ENCODE measurements at places on chromosomes 3 and 15.
A peak's percentile ranks its signal among the peaks of the same experiment; 100 is the strongest.

- peak; percentile 52 for DNase-seq
Measured at GRCh38 chr15:90529371-90530249, at the start of gene CRTC3. Gene CRTC3, plus strand, starts transcription at chr15:90529923. Its CDS starts 149 bp downstream, at chr15:90530072.

GRCh38 chr15:42083916-42084315, 10.4 kb downstream of the PLA2G4D start:
- no peak for DNase-seq

GRCh38 chr3:126553284-126554084, 5.2 kb downstream of the C3orf22 start:
- no peak for DNase-seq

GRCh38 chr15:77416954-77417353, 3.0 kb downstream of the PEAK1 start:
- DNase-seq, result no peak

DNA sequence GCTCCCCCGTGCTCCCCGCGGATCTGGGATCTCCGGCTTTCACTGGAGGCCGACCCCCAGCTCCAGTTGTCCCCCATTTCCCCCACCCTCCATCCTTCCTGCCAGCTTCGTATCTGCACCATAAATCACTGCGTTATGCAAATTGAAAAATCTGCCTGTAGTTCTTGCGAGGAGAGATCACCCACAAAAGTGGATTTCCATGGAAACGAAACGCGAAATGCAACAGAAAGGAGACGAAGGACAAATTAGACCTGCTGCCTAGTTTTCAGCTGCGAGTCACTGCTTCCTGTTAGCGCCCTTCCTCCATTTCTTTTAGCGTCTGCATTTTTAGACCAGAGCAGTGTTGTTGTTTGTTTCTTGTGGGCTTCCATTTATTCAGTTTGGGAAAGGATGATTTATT, 127.1 kb upstream of the ATP10A start:
- DNase-seq, result no peak

DNA sequence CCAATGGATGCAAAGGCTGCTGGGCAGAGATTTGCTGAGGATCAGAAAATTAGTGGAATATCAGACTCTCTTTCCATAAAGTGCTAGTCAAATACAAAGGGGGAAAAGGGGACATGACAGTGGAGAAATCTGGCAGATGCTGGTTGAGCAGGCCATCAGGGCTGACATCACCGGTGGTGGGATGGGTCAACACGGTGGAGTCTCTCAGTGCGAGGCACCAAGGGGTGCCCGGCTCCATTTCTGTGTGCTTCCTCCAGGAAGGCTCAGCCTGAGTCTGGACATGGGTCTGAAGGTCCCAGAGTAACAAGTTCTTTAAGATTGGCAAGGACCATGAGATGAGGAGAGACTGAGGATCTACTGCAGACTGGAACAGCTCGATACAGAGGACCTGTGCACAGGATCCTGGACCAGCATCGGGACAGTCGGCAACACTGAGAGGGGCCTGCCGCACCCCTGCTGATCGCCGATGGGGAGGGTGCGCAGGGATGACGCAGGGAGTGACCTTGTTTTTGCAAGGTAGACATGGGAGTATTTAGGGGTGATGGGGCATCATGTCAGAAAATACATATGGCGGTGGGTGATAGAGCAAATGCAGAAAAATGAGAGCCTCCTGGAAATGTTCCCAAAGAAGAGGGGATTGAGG, 92.7 kb downstream of the SEC22A start:
- DNase-seq, result no peak

DNA sequence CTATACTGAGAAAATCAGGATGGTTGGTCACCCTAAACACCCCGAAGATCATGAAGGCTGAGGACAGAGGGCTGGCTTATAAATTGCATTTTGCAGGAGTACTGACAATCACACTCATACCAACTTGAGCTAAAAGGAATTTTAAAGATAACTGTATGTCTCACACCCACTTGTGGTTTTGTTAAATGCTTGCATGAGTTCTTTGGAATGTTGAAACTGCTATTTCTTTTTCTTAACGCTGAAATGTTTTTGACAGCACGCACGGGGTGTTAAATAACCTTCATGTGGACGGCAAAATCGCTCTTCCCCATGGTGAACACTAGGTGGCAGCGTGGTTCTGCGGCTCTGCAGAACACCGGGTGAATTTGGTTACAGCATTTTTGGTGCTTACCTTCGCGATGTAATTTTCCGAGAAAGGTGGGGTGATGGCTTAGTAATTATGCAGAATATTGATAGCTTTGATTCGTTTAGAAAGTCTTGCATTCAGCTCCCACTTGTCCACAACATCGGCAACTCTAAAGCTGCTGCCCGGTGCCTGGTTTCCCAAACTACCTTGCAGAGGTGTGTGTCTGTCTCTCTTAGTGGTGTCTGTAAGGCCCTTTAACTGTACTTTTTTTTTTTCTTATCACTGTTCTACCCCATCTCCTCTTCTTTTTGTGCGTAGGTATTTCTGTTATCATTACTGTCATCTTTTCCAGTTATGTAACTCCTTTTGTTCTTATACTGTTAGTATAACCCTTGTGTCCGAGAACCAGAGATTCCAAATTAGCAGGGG, 51.7 kb downstream of the ARNT2 start:
- peak; percentile 49 for DNase-seq

DNA sequence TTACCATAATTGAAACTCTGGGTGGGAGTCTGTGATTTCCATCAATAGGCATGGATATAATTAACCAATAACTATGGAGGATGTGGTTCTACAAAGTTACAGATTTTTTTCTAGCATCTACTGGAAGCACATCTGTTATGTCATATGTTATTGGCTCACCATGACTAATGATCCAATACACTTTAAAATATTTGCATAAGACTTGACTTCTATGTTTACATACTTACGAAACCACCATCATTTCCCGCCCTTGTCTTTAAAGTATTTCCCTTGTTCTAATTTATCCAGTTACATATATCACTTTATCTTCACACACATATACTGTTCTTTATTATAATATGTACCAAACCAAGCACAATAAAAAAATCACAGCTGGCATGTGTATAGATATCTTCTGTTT, 380.3 kb upstream of the CBLB start:
- DNase-seq, result no peak

DNA sequence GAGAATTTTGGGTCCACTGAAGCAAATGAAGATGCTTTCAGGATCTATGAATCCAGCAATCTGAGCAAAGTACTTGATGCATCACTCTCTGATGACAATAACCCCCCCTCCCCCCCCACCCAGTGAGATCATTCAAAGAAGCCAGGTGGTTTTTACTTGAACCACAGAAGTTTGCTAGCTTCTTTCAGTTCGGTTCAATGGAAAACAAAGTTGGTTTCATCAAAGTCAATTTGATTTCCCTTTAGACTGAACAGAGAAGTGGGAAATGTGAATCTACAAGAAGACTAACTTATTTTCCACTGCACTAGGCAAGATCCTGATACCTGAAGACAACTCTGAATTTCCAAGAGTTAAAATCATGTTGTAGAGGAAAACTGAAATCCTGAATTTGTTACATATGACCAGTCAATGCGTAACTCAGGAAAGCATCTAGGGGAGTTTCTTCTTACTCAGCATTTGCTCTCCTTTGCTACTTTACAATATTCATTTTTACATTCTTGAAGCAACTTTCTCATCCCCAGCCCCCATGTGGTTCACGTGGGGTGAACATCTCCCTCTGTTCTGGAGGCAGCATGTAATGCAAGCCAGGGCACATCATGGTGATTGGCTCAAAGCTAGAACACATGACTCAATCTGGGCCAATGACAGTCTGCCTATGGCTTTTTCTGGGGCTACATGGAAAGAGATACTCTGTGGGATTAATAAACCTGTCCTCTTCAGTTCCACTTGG, 572.6 kb downstream of the FOXP1 start:
- DNase-seq, result no peak

DNA sequence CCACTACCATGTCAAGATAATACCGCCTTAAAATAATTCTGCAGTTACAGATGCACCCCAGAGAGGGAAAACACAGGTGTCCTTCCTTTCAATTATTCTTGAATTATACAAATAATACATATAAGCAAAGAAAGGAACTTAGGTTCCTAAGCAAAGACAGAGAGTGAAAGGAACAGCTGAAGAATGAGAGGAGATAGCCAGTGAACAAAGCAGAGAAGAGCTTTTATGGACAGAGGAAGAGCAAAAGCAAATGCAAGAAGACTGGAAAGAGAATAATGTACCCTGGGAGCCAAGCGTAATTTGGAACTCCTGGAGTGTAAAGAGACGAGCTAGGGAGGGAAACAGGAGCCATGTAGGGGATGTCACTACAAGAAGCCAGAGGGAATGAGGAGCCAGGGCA, 21.7 kb downstream of the GPR176 start:
- no peak for DNase-seq

DNA sequence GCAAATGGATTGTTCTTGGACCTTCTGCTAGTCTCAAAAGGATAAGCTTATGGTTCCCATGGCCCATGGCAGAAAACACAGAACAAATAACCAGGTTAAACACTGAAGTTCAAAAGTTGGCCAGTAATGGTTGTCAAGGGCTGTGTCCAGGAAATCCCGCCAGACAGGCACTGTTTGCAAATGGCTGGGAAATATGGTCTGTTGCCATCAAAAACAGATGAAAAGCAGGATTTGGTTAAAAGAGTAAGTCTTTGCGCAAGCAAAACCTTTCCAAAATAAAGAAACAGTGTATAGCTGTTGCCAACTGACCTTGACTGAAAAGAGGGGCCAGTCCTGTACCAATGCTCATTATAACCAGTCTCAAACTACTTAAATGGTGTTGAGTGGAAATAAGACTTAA, 58.6 kb downstream of the WWTR1 start:
- no peak for DNase-seq

DNA sequence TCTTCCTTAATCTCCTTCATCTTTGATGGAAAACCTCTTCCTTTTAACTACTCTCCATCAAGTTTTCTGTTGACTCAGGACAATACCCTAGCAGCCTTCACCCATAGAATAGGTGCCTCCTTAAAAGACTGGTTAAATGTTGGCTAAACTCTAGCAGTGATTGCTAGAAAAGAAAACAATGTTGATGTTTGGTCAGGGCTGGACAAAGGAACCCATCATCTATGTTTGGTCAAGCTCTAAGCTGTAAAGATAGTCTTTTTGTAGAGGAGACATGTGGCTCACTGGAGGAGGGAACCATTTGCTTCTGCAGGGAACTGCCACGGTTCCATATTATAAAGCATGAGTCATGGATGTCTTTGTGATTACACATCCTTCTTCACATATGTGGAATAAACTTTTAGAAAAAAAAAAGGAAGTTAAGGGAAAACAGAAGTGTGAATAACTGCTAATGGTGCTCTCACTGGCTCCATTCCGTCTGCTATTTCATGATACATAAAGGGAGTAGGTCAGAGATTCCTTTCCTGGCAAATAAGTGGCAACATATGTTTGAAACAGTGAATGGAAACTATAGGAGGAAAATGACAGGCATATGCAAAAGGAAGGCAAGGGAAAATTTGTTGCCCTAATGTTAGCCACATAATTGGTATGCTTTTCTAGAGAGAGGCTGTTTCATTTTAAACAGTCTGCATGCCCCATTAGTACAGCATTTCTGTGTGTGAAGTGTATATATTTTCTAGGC, 78.2 kb downstream of the CMSS1 start:
- DNase-seq, result no peak

DNA sequence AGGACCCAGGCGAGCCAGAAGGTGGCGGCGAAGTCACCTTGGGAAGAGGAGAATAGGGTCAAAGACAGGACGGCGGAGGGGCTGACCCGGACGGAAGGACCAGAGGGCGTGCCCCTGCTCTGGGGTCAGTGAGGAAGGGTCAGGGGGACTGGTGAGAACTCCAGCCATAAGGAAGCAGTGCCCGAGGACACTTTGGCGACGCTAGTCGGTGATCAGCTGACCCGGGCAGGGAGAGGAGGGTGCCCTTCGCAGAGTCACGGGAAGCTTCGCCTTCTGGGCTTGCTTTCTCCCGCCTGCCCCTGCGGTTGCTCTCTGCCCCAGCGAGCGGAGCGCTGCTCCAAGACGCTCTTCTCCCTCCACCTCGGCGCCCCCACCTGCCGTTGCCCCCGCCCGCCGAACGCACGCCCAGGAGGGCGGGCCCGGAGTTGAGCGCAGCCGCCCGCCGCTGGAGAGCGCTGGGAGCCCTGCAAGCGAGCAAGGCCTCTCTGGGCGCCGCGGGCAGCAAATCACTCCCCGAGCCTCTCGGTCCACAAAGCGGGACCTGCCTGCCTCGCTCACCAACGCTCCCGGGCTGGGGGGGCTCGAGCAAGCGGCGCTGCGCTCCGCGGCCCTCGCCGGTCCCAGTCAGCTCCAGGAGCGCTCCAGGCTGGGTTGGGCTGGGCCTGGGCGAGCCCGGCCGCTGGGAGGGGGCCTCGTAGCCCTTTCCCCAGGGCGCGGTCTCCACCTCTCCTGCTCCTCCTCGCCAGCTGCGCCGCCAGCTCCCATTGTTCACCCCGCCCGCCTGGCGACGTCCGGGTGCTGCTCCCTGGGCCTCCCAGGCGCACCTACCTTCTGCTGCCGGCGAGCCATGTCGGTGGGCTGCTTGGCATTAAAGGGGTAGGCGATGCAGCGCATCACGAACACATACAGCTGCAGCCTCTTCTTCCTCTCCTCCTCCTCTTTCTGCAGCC, 1.2 kb downstream of the CADPS start:
- DNase-seq, result peak; percentile 8

DNA sequence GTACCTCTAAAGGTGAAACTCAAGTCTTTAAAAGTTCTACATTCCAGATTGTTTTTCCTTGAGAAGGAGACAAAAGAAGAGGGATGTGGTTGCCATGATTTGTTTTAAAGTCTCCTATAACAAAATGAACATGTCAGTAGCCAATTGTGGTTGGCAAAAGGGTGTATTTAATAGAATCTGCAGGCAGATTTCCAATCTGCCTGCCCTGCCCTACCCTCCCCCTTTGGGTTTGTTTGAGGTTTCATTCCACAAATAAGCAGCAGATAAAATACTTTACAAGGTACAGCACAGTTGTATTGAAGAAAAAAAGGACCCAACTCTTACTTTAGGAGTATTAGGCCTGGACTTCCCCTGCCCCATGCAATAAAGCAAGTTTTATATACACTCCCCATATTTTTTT, 59.5 kb downstream of the MLH1 start:
- DNase-seq, result no peak

GRCh38 chr15:99578809-99579208, 13.0 kb downstream of the MEF2A start:
- no peak for DNase-seq

- DNase-seq, result peak; percentile 79
Measured at GRCh38 chr15:38072348-38073177, 138.1 kb downstream of the TMCO5A start.

GRCh38 chr3:141575879-141576743, 89.3 kb downstream of the RASA2 start:
- no peak for DNase-seq

- DNase-seq, result no peak
Measured at GRCh38 chr3:62135741-62136140, 237.6 kb downstream of the FEZF2 start.

GRCh38 chr3:27311400-27311799, 57.8 kb downstream of the NEK10 start:
- DNase-seq, result no peak

Measured in renal pelvis (tissue), 12 donors.